ENCODE measurements at places on chromosomes 7 and 10. TPM values are rescaled to one million over a fixed set of nuclear protein-coding genes. Genes with fewer than 3 reads are reported as not detected.

GRCh38 chr10:12397147-12397896 is 48.0 kb downstream of the CAMK1D start:
- no peak for DNase-seq

DNA sequence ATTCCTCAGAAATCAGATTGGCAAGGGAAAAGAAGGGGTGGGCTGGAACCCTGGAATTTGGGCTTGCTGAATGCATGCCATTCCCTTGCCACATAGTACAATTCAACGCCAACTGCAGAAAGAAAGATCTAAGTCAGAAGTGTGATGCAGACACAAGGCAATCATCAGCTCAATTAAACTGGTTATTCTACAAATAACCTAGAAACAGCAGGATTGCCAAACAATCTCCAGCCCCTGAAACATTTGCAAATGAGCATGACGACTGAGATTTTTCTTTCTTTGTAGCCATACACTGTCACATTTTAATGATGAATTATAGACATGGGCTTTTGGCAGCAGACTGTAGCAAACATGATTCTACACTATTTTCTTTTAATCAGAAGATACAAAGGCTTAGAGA is 16.5 kb upstream of the CREB5 start:
- DNase-seq, result no peak

- DNase-seq, result no peak
Observed at GRCh38 chr7:17646253-17646956, 293.9 kb downstream of the SNX13 start.

DNA sequence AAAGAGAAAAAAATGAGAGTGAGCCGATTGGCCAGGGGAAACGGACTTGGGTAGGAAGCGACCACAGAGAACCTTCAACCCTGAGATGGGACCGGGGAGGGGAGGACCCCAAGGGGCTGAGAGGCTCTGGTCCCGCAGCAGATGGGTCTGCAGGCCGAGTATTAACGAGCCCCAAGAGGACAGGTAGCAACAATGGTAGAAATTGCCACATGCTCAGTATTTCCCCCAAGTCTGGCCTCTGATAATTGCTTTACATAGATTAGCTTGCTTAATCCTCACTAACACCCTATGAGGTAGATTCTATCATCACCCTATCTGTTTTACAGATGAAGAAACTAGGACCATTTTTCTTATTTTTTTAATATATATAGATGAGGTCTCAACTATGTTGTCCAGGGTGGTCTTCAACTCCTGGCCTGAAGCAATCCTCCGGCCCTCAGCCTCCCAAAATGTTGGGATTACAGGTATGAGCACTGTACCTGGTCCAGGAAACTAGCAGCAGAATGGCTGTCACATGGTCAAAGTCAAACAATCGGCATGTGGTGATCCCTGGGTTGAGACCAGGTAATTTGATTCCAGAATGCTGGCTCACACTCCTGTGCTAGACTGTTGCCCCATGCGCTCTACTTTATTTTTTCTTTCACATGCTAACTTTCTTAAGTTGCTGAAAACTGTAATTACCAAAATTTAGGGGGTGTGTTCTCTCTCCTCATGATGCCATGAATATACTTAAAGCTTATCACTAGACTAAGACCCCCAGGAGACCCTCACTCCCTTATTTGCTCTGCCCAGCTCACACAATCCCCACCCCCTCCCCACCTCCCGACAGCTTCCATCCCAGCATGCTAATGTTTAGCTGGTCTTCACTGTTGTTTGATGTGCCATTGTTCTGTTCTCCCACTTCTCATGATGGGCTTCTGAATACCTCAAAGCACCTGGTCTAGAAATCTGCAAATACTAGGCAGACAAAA is 67.9 kb upstream of the AFAP1L2 start:
- no peak for DNase-seq

DNA sequence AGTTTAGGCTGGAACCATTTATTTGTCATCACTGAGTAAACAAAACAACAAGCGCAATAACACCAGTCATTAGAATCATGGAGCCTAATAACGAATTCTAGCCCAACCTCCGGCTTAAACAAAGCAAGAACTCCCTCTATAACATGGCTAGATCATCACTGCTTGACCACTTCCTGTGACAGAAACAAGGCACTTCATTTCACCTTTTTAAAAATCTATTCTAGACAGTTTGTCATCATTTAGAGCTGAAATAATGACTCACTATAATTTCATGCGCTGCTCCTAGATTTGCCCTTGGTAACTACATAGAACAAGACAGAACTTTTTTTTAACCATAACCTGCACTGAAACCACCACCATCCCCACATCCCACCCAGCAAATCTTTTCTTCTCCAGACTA is 81.3 kb downstream of the OSBPL3 start:
- no peak for DNase-seq

TLL2 gene
- 0.69 TPM for polyA plus RNA-seq

ARHGEF35 gene
- polyA plus RNA-seq, result 25.1 TPM

DNA sequence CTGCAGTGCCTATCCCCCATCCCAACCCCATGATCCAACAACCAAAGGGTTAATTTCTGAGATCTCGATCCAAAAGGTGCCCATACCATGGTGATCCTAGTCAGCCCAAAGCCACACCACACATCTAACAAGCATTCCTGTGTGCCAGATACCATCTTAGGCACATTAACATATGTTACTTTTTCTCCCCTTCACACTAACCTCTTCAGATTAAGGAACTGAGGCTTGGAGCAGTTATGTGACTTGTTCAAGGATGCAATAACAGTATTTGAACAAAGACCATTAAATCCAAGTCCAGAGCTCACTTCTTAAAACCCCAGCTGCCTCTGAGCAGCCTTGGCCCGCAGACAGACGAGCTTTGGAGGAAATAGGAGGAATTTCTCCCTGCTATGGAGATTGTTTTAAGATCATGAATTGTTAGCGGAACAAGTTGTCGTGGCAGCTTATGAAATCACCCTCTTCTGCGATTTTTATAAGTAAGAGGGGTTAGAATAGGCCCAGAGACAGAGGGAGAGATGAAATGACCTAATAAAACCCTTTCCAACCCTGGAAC is 327.2 kb downstream of the KCNMA1 start:
- no peak for DNase-seq

DKK1 gene
- 34.8 TPM for polyA plus RNA-seq
